ENCODE measurements at places on chromosomes 12 and 14.

DNA sequence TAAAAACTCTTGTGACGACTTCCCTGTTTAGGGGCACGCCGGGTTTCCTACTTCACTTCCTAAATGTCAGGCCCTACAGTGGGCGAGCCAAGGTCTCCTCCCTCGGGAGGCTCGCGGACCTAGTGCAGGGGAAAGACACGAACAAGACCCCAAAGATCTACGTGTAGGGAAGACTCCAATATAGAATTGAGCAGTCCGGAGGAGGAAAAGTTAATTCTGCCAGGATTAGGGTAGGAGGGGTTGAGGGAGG is 564 bp downstream of the ATXN3 start:
- DNase-seq = peak; percentile 78

DNA sequence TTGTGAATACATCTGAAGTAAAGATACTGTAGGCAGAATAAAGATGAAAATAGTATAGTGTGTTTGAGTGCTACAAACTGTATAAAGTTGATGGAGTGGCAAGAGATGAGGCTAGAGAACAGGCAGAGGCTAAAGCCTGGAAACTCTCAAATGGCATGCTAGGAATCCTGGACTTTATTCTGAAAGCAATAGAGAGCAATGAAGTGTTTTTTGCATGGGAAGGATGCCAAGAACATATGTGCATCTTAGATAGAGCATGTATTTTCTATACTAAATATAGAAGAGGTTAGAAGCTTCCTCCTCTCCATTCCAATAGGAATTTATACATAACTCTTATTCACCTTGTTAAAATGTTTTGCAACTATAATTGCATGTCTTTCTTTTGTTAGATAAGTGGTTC is 86.3 kb upstream of the TMTC2 start:
- DNase-seq = no peak

DNA sequence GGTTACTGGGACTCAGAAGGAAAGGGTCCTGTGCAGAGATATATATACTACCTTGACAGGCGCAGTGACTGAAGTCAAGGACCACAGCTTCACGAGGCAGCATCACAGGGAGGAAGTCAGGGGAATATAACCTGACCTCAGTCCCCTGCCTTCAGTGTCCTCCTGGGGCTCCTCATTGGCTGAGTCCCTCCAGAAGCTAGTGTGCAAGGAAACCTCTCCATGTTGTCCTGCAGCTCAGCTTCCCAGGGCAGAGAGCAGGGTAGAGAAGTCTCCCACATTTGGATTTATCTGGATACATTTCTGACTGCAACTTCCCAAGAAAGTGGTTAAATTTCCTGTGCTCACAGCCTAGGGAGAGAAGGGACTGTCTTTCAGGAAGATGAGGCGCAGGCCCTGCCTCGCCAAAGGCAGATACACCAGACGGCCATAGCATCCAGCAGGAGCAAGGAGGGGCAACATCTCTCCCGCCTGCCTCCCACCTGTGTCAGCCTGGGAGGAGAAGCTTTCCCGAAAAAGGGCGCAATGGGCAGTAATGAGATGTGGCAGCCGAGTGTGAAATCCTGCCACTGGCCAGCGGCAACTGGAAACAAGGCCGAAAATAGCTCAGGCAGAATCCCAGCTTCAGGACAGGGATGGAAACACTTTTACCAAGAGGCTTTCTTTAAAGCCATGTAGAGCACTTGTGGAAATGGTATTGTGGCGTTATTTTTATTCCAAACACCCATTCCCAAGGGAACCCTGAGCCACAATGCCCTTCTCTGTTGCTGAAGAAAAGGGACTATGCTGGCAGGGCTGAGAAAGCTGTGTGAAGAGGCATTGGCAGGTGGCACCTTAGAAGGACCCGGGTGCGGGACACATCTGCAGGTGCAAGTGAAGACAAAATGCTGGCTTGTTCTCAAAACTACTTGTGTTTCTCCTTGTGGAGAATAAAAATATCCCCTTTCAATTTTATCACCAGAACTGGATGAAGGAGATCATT is 54.9 kb upstream of the HIF1A start:
- DNase-seq = peak; percentile 24

DNA sequence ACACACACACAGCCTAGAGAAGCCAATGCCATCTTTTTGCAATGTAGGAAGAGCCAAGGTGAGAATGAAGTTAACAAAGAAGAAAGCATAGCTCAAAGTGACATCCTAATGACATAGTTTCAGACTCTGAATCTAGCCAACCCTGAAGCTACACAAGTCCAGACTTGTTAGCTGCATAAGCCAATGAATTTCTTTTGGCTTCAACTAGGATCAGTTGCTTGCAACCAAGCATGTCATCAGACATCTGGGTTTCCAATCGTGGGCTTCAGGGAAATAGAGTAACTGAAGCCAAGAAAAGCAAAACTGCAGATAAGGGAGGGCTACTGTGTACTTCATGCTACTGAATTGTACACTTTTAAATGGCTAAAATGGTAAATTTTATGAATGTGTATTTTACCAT is 4.4 kb upstream of the GPHN start:
- no peak for DNase-seq

GRCh38 chr12:96083020-96083719 is 47.8 kb upstream of the LTA4H start:
- DNase-seq = no peak

- no peak for DNase-seq
These were observed 9.8 kb upstream of the SSTR1 start for GRCh38 chr14:38197784-38198335.

Data from heart left ventricle (tissue), 16 donors.